ENCODE measurements at places on chromosomes 6 and 20.

- no peak for DNase-seq
Observed at GRCh38 chr6:130107710-130108109, 89.3 kb downstream of the L3MBTL3 start.

DNA sequence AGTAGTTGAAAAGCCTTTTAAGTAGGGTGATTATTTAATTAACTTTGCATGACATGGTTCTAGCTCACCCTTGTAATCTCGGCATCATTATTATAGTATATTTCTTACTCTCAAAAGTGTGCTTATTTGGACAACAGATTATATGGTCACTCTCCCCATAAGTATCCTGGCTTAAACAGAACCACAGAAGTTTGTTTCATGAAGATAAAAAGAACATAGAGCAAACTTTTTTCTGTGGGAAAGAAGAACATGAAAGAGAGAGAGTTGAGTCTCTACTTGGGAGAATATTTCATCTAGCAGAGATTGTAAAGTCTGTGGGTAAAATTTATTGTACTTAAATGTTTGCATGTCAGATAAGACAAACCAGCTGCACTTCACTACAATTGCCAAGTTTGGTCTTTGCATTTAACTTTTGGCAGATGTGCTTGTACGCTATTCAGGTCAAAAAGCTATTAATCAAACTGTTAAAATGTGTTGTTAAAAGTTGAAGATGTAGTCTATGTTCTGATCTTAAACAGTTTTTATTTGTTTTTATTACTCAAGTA is 33.4 kb upstream of the PRIM2 start:
- DNase-seq, result no peak

DNA sequence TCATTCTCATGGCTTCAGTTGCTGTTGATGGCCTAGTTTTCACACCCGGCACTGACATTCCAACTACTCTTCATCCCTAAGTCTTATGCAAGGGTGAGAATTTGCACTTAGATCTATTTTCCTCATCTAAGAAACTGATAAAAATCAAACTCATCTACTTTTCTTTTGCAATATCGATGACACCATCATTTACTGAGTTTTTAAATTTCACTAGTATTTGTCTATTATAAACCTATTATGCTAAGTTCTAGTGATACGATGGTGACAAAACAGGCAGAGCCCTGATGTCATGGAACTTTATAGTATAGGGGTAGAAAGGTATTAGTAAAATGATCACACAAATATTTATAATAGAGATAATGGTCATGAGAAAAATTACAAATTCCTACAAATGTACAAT is 167.9 kb upstream of the CITED2 start:
- DNase-seq, result no peak

DNA sequence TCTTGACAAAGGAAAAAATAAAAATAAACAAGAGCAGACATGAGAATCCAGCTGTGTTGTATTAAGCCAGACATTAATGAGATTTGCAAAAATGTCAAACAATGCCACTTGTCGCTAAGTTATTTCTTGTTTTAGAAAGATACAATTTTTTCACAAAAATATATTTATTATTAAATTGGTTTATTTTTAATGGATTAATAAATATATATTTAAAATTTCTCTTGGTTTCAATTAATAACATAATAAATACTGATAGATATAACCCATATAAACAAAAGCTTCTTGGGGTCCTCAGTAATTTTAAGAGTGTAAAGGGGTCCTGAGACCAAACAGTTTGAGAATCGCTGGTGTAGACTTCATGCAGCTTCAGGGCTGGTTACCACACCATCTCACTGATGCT is 26.1 kb downstream of the TUBB2B start:
- DNase-seq, result no peak

GRCh38 chr6:46530896-46531295 is 39.6 kb upstream of the RCAN2 start:
- DNase-seq, result no peak

- DNase-seq, result no peak
Observed at GRCh38 chr6:108118810-108119768, 44.5 kb upstream of the OSTM1 start.

- DNase-seq, result no peak
Observed at GRCh38 chr6:150835620-150836019, 29.9 kb upstream of the MTHFD1L start.

GRCh38 chr6:162728197-162728596 is 423 bp downstream of the PACRG start:
- DNase-seq, result no peak

- DNase-seq, result no peak
Observed at GRCh38 chr6:10256113-10256690, 158.7 kb downstream of the TFAP2A start.

DNA sequence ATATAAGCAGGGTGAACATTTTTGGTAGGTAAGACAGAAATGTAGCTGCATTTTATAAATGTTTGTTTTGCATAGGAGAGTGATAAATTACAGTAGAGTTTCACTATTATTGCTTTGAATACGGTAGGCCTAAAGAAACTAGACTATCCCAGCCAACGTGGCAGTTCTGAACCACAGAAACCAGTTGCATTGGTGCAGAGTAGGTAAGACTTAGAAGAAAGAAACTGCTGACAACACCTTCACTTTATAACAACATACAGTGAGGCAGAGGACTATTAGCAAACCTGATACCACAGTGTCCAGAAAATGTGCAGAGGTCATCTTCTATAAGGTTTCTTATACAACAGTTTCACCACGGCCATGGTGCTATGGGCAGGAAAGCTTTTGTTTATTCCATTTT is 566.1 kb downstream of the KIF16B start:
- DNase-seq, result no peak

DNA sequence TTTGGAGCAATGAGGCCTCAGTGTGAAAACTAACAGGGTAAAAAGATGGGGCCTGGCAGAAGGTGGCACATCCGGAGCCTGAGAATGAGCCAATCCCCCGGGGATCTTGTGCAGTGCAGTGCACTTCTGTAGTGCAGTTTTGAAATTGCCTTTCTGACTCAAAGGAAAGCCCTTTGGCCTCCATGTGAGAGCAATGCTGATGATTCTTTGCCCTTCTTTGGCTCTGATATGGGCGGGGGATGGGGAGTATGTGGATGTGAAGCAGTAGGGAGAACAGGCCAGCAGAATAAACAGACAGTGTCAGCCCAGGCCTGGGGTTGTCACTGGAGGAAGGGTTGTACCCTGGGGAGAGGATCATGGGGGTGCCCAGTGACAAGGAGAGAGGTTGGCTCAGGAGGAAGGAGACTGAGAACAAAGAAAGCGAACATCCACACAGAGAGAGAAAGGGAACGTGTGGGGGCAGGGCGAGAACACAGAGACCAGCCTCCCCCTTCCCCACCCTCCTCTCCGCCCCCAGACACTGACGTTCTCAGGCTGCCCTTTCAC is 351.2 kb downstream of the CDC5L start:
- no peak for DNase-seq

DNA sequence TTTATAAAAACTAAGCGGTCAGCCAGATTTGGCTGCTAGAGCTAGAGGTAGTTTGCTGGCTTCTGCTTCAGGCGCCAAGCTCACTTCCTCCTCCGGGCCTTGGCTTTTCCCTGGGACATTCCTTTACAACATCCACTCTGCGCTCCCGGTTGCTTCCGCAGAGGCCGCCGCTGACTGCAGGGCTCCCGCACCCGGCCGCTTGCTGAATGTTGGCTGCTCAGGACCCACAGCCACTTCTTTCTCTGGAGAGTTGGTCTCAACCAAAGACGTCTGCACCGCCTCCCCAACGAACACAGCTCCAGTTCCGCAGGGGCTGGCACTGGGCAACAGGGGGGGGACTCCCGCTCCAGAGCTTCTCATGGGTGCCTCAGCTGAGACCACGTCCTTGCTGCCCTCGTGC is 282.8 kb downstream of the TFAP2C start:
- DNase-seq, result no peak

DNA sequence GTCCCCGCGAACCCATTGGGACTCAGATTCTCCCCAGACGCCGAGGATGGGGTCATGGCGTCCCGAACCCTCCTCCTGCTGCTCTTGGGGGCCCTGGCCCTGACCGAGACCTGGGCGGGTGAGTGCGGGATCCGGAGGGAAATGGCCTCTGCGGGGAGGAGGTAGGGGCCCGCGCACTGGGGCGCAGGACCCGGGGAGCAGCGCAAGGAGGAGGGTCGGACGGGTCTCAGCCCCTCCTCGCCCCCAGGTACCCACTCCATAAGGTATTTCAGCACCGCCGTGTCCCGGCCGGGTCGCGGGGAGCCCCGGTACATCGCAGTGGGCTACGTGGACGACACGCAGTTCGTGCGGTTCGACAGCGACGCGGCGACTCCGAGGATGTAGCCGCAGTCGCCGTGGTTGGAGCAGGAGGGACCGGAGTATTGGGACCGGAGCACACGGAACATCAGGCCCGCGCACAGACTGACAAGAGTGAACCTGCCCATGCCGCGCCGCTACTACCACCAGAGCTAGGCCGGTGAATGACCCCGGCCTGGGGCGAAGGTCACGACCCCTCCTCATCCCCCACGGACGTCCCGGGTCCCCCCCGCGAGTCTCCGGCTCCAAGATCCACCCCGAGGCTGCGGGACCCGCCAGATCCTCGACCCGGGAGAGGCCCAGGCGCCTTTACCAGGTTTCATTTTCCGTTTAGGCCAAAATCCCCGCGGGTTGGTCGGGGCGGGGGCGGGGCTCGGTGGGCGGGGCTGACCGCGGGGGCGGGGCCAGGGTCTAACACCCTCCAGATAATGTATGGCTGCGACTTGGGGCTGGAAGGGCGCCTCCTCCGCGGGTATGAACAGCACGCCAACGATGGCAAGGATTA is 15.7 kb upstream of the HLA-A start:
- DNase-seq, result peak; percentile 77

DNA sequence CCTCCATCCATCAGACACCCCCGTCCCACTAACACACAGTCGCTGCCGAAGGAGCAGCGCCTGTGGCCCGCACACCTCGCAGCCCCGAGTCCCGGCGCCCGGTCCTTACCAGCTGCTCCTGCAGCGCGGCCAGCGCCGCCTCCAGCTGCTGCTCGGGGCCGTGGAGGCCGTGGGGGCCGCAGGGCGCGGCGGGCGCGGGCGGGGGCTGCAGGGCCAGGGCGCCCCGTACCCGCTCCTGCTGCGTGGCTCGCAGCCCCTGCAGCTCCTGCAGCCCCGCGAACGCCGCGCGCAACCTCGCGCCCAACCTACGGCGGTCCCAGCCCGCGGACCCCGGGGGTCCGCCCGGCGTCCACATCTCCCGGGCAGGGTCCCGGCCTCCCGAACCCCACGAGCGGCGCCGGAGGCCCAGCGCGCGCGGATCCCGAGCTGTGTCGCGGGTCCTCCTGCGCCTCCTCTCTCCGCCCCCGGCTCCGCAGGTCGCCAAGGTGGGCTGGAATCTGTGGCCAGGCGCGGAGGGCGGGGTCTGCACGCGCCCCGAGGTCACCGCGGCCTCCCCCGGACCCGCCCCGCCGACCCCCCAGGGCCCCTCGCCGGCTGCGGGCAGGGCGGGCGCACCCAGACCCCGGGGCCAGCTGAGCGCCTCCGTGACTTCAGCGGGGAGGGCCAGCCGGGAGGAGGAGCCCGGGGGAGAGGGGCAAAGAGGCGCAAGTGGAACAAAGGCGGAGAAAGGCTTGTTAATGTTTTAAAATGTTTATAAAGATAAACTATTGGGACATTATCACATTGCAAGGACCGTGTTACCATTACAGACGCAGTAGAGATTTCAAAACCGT is at the start of gene DACT2:
TSS of gene DACT2 (minus strand) at position 499 of the 833 bp plus-strand sequence. CDS start at position 355, 144 bp downstream.
- DNase-seq, result no peak

- DNase-seq, result no peak
Observed at GRCh38 chr20:6714279-6714711, 53.2 kb upstream of the BMP2 start.

GRCh38 chr20:33697129-33697528 is 10.9 kb upstream of the E2F1 start:
- no peak for DNase-seq

DNA sequence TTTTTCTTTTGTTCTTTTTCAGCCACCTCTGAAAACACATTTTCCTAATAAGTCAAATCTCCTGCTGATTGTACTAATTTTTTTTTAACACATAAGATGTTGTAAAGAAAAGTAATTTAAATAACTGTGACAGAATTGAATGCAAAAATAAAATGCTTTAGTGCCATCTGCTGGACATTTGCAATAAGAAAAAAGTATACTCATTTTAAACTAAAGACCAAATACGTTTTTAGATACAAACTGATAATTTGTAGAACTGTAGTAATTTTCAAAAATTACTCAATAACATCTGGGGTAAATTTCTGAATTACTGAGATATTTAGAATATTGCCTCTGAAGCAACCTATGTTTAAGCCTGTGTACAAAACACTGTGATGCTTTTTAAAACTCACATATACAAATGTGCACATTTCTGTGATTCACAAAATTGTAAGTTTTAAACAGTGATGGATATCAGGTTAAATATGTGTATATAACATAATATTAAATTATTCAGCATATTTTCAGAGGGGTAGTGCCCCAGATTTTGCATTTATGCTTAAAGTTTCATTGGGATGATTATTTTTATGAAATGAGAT is 198.7 kb downstream of the RIMS1 start:
- no peak for DNase-seq

- no peak for DNase-seq
Observed at GRCh38 chr20:62979310-62979709, 26.8 kb downstream of the SLC17A9 start.

- no peak for DNase-seq
Observed at GRCh38 chr6:53464483-53464882, 80.4 kb downstream of the GCLC start.

DNA sequence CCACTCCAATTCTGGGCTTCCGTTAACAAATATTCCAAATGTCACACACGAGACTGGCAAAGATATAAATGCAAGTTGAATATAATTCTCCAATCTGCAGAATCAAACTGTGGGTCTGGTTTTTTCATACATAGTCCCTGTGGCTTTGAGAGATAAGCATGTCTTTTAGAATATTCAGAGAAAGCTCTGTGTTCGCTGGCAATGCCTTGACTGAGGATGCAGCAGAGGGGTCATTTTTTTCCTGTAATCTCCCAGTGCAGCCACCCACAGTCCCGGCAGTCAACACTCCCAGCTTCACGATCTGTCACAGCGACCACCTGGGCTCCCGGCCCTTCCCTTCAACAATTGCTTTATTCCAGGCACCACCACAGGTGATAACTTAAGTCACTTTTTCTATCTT is 30.5 kb downstream of the MUC22 start:
- DNase-seq, result no peak

DNA sequence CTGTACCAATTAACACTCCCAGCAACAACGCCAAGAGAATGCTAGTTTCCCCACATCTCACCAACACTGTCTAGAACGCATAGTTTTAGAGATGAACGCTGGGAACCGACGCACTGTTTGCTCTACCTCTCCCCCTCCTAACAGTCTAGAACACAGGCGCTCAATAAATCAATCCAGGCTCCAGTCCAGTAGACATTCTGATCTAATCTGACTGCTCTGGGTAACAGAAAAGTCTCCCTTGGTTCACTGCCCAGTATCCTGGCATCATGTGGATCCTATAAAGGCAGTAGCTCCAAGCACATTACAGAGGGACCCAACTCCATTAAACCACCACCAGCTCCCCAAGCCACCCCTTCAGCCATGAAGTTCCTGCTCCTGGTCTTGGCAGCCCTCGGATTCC is at the start of gene DEFB132:
TSS of gene DEFB132 (plus strand) at position 306 of the 400 bp plus-strand sequence. CDS start at position 361, 55 bp downstream.
- DNase-seq, result no peak

- no peak for DNase-seq
Observed at GRCh38 chr20:16392346-16392745, 180.9 kb downstream of the KIF16B start.

- DNase-seq, result no peak
Observed at GRCh38 chr6:25088513-25088912, 152.8 kb upstream of the RIPOR2 start.
